ENCODE measurements at places on chromosomes 1 and 21.

DNA sequence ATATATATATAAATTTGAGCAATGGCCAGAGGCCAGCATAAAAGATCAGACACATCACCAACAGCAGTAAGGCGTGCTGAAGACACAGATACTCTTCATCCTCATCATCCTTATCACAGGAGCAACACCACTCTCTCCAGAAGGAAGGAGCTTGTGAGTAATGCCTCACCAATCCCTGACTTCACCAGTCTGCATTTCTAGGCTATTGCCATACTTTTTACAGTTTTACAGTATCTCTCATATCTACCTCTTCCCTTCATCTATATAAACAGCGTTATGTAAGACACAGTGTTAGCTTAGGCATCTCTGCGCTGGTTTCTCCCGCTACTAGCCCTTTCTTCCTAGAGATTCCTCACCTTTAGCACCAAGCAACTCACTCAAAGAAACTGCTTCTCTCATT lies 2.4 kb upstream of the ABL2 start:
- DNase-seq = no peak

GRCh38 chr1:214213136-214213535 lies 67.8 kb upstream of the SMYD2 start:
- DNase-seq = no peak

DNA sequence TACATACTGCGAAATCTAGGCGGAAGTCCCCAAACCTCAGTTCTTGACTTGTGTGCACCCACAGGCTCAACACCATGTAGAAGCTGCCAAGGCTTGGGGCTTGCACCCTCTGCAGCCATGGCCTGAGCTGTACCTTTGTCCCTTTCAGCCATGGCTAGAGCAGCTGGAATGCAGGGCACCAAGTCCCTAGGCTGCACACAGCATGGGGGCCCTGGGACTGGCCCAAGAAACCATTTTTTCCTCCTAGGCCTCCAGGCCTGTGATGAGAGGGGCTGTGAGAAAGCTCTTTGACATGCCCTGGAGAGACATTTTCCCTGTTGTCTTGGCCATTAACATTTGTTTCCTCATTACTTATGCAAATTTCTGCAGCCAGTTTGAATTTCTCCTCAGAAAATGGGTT lies 1.5 kb upstream of the PRSS38 start:
- DNase-seq = no peak

DNA sequence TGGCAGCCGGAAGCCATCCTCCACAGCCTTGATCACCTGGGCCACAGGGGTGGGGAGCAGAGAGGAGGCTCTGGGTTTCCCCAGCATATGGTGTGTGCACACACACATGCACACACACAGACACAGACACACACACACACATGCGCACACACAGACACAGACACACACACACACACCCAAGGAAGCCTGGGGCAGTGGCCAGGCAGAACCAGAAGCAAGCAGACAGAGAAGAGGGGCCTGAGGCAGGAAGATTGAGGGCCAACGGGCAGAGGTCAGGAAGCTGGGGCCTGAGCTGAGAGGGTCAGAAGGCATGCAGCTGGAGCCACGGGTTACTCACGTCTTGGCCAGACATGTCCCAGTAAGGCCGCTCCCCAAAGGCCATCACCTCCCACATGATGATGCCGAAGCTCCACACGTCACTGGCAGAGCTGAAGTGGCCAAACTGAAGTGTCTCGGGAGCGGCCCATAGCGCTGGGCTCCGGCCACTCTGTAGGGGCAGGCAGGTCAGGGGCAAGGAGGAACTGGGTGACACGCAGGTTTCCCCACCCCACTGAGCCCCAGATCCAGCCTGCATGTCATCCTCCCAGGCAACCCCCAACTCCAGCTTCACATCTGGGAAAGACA lies 27.4 kb downstream of the CDCA8 start:
- no peak for DNase-seq

DNA sequence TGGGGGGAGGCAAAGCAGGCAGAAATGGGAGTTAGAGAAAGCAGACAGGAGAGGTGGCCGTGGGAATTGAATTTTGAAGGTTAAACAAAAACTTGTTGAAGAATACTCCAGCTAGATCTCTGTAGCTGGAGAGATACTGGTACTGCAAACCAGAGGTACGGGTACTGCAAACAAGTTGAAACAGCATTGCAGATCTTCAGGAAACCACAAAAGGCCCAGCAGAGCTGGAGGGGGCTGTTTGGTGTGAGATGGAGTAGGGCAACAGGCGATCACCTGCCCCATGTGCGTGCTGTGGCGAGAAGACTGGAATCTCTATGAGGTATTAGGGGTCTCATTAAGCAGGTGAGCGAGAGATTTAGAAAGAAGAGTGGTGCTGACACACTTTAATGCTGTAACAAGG lies 77.7 kb upstream of the RGS4 start:
- DNase-seq = no peak

GRCh38 chr21:39737376-39738000 lies 7.5 kb upstream of the IGSF5 start:
- no peak for DNase-seq
